ENCODE measurements at places on chromosomes 3 and 15.

DNA sequence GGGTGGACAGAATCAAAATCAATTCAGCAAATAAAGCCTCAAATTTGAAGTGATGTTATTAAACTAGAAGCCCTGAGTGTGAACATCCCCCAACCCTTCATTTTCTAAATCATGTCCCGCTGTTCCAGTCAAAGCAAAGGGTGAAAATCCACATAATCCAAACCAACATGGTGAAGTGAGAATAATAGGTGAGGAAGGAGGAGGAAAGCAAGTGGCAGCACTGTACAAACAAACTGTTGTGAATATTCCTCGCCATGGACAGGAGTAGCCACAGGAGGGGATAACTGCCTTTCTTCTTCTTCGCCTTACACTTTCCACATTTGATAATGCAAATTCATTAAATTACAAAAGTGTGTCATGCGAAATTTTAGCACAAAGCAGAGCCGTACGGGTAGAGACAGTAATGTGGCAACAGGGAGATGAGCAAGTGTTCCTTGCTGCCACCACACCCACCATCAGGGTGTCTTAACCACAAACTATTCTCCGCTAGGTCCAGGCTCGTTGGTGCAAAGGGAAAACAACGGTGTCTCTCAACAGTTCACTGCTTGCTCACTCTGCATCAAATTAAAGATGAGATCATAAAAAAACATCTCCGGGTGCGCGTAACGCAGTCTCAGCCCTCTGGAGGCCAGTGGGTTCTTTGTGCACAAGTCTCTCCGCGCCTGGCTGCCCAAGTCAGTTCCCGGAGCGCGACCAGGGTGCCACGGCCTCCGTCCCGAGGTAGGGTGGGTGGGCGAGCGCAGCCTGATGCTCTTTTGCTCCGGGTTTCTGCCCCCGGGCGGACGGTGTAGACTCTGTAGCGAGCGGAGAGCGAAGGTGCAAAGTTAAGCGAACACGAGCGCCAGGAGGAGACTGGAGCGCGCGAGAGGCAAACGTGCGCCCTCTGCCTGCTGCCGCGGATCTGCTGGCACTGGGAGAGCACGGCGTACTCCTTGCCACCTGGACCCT, 6.7 kb downstream of the EPHA3 start:
- DNase-seq = peak; percentile 57

GRCh38 chr3:127822041-127822681, at the start of gene MGLL:
MGLL (minus strand) TSS chr3:127822515; CDS start chr3:127822318, 197 bp downstream.
- DNase-seq = no peak

DNA sequence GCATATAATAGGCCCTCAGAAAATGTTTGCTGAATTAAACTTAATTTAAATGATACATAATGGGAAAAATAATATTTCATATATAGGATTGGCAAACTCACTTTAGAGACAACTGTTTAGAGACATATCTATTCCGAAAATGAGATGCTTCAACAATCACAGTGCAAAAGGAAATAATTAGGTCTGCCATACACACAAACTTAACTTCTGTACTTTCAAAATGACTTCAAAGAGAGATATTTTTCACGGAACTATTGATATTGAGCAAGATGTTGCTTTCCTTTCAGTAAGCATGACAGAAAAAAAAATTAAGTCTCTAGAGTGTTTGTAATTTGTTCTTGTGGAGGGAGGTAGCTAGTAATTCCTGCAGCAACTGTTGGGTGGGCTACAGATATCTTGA, 769.5 kb downstream of the TUSC7 start:
- DNase-seq = no peak

DNA sequence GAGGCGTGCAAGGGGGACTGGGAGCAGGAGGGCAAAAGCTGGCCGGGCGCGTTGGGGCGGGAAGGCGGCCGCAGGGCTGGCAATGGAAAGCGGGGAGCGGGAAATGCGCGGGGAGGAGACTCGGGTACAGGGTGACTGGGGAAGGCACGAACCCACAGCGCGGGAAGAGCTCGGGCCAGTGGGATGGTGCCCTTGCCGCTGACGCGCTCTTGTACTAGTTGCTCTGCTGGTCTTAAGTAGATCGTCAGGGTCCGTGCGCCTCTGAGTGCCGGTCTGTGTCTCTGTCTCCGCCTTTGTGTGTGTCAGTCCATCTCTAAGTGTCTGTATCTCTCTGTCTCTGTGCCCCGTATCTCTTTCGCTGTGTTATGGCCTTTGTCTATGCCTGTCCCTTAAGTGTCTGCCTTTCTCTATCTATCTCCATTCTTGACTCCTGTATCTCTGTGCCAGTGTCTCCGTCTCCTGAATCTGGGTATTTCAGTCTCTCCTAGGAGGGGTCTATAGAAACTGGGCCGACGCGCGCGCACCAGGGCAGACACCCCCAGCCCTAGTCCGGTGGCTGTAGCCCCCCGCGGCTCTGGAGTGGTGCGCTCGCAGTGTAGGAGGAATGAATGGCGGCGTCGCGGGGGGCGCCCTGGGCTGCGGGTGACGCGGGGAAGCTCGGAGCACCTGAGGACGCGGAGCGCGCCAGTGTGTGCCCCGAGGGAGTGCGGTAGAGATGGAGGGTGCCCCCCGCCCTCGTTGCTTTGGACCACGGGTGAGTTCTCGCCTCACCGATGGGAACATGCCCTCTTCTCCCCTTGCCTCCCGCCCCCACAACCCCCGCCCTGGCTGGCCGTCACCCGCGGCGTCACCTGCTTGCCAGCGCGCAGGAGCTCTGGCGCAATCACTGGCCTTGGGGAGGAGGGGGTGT, 756 bp upstream of the CAMK2N2 start:
- DNase-seq = peak; percentile 48

DNA sequence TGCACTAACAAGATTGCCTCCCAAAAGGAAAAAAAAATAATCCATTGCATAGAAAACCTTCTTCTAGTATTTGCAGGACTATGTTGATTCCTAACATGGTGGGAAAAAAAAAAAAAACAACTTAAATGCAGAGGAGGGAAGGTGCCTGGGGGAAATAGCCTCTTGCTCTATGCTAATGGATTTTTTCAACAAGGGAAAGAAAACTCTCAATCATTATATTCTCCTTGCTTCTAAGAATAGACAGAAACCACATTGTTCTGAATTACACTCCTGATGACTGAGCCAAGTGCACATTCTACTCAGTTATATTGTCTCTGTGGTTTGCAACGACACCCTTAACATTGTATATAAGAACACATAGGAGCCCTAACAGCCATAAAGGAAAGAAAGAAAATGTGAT, 760.2 kb downstream of the NAALADL2 start:
- no peak for DNase-seq

GRCh38 chr15:39456159-39456558, 124.7 kb upstream of the THBS1 start:
- no peak for DNase-seq

DNA sequence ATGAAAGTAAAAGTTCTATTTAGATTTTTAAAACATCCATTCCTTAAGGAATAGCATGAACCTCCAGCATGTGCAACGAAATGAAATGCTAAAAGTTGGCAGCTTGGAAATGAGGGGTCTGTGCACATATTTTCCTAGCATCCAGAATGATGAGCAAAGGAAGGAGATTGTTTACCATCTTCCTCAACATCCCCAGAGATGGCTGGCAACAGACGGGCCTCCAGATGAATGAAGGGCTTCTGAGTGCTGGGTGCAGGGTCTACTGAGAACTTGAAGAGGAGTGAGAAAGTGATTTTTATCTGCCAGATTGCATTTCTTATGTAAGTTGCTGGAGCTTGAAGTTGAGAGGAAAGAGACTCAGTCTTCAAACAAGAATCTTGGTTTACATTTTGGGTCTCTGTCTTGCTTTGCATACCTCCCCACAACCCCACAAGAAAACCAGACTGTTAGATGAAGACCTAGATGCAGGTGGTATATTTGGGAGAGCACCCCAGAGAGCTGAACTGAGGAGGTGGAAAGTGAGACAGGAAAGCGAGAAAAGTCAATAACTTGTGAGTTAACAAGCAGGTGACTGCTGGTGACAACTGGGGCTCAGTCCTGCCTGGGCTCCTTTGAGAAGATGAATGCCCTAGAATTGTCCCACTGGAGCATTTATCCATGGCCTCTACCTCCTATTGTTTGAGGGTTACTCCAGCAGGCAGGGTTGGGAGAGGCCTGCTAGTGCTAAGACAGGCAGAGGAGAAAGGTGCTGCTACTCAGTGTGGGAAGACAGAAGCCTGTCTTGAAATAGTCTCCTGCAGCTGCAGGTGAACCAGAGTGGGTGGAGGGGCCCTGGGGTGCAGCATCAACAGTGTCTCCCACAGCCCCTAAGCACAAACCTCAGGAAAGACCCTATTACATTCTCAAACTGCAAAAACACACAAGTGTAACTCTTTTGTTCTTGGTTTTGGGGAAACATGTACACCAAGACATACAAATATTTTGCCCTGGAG, 10.5 kb upstream of the CCK start:
- DNase-seq = no peak

DNA sequence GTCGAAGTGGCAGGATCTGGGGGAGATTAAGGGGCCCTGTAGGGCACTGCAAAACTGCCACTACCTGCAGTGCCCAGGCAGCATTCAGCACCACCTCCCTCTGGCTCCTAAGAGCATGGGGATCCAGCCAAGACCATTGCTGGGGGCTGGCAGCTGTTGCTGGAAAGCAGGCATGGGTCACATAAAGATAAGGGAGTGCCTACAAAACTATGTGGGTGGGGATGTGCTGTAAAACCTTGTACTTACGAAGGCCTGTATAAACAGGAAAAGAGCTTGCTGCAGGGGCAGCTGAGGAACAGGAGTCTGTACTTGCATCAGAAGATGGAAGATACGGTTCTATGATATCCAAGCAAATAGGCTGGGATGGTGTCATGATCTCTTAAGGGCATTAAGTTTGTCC, 27.1 kb downstream of the IL20RB start:
- no peak for DNase-seq

DNA sequence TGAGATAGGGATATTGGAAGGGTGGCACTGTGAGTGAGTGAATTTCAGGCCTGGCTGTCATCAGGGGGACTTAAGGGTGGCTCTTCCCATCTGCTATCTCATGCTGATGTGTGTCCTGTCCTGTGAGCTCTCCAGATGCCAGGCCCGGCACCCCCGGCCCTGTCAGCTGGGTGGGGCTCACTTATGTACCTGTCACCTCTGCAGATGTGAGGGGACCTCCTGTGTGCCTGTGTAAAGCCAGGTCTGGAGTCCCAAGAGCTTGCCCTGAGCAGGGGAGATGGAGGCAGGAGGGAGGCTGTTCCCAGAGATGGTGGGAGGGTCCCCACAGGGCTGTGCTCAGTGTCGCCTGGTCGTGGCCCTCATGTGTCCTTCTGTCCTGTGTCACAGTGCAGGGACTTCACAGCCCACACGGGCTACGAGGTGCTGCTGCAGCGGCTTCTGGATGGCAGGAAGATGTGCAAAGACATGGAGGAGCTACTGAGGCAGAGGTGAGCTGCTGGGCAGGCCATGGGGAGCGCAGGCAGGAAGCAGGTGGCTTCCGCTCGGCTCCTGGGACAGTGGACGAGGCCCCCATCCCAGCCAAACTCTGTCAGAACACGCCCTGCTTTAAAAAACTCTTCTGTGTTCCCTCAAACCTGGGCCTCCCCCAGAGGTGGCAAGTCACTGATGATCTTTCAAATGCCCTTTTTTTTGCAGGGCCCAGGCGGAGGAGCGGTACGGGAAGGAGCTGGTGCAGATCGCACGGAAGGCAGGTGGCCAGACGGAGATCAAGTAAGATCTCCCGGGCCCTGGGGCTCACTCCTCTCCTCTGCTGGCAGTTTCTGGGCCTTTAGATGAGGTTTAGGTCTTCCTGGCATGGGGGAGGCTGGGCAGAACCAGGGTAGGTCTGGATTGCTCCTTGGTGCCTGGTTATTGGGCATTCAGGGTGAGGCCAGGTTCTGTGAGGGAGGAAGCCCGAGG, 23.1 kb downstream of the PSTPIP1 start:
- no peak for DNase-seq

DNA sequence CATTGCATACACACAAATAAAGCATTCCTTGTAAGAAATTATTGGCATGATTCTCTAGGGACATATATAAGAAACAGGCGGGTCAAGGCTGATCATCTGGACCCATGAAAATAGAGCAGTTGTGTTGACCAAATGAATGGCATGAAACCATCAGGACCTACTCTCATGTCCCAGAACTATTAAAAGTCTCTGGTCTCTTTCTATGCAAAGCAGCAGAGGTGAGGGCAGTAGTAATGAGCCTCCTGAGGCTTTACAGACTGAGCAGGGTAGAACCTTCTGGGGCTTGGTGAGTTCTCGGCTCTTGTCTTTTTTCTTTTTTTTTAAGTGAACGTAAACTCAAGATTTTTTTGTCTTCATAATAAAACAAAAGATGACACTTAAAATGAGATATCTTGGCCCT, 9.3 kb downstream of the GLDN start:
- DNase-seq = no peak

DNA sequence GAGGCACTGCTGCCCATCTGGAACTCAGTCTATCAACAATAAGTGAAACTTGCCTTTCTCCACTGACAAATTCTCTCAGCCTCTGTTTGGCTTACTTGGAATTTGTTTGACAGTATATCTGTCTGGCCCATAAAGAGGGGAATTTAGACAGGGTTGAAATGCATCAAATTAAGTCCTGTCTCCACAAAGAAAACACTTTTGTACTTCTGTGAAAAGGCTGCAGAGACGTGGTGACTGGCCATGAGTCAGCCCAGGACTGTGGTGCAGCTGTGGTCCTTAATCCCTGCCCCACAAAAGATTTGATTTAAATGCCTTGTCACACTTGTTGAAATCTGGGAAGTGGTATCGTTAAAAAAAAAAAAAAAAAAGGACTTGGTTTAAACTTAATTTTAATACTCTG, 47.5 kb downstream of the RYR3 start:
- DNase-seq = no peak
